ENCODE measurements at places on chromosomes 2 and 18. TPM values are rescaled to one million over a fixed set of nuclear protein-coding genes. Genes with fewer than 3 reads are reported as not detected.

The UGT1A5 gene
- not detected for total RNA-seq

The EIF2AK3 gene
- 20.7 TPM for total RNA-seq

The ZNF519 gene
- total RNA-seq: 5.1 TPM

The QPCT gene
- total RNA-seq: 28.8 TPM

The ST8SIA5 gene
- total RNA-seq: 0.24 TPM

The POMC gene
- 0.58 TPM for total RNA-seq

The NT5C1B gene
- total RNA-seq: not detected

The ANKRD29 gene
- total RNA-seq: 0.58 TPM

The AKAIN1 gene
- not detected for total RNA-seq

The EMILIN1 gene
- 7.3 TPM for total RNA-seq

The AGBL5 gene
- 14.8 TPM for total RNA-seq

The CD8B2 gene
- not detected for total RNA-seq

The ERBB4 gene
- total RNA-seq: 0.18 TPM

The MYOM1 gene
- total RNA-seq: 0.15 TPM

The LBH gene
- 23.0 TPM for total RNA-seq

The MPP4 gene
- 24.4 TPM for total RNA-seq

The SERPINB10 gene
- total RNA-seq: not detected

The AFF3 gene
- 5.8 TPM for total RNA-seq

The PCARE gene
- total RNA-seq: not detected

The UNC80 gene
- 0.06 TPM for total RNA-seq

The PJVK gene
- total RNA-seq: 0.15 TPM

The ST8SIA3 gene
- not detected for total RNA-seq

The SERPINB12 gene
- not detected for total RNA-seq

The SOCS6 gene
- 15.7 TPM for total RNA-seq

The PLCL1 gene
- 5.0 TPM for total RNA-seq

The DSG1 gene
- not detected for total RNA-seq

The ST3GAL5 gene
- 33.4 TPM for total RNA-seq

The HOXD4 gene
- total RNA-seq: 12.4 TPM

The RESP18 gene
- not detected for total RNA-seq

The TEKT4 gene
- total RNA-seq: not detected

The FAM124B gene
- total RNA-seq: 50.3 TPM

The CRYGD gene
- total RNA-seq: not detected

The SERPINB2 gene
- total RNA-seq: 33.7 TPM

The SLC4A5 gene
- total RNA-seq: 0.18 TPM

The SLC14A1 gene
- total RNA-seq: 0.34 TPM

The DCC gene
- total RNA-seq: 0.06 TPM

The CROCC2 gene
- not detected for total RNA-seq

The CTLA4 gene
- total RNA-seq: not detected

The REL gene
- total RNA-seq: 17.3 TPM
